ENCODE measurements at places on chromosomes 2 and 18. TPM values are rescaled to one million over a fixed set of nuclear protein-coding genes. Genes with fewer than 3 reads are reported as not detected.

- DNase-seq: no peak
Observed at GRCh38 chr2:88230911-88231310, 60.8 kb downstream of the THNSL2 start.

DNA sequence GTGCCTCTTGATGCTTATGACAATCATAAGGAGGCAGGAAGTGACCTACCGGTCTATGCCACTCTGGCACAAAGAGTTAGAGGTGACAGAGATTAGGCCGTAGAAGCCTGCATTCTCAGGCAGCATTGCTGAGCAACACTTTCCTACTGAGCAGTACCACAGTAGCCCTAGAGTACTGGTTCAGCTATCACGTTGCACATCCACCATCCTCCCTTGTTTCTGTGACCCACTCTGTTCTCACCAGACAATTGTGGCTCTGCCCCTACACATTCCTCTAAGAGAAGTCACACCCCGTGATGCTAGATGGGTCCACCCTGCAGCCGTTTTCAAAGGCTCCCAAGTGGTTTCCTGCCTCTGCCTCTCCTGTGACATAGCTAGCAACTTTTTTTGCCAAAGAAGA, 22.6 kb upstream of the SUCLG1 start:
- DNase-seq: no peak

BOLL gene
- total RNA-seq: not detected

CHRND gene
- not detected for total RNA-seq

DNA sequence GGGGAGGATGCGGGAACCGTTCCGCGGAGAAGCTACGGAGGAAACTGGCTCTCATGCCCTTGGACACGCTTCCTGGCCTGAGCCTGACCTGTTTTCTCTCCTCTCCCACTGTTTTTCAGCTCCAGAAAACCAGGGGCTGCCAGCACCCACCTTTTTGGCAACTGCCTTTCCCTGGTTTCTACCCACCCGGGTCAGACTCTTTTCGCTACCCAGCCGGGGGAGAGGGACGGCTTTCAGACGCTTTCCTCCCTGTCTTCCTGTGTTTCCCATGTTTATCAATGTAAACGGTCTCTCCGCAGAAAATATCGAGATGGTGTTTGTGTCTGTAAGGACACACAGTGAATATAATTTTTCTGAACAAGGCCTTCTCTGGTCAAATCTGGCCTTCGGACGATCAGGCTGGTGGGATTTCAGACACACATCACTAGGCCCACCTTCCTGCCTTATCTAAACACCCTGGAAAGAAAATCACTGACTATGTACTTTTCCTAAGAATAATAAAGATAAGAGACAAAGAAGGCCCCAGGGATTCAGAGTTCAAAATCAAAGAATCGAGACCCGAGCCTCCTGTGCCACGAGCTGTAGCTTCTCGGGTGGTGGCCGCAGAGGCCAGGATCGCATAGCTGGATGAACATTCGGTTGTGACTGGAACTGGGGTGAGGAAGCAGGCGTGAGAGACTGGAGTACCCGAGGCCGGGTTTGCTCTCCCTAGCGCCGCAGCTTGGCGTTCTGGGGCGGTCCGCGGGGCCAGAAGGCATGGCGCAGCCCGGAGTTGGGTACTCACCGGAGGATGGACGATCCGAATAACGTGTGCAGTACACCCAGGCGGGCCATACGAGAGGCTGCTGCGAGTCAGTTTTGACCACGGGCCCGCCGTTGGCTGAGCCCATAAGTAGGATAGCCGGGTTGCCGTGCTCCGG, 1.7 kb downstream of the EN1 start:
- DNase-seq: no peak

GRCh38 chr2:156585457-156585856, 149.3 kb downstream of the GPD2 start:
- DNase-seq: no peak

Data from aorta (tissue), 5 donors.